B cell (primary cell): ENCODE measurements at places on chromosomes 6 and 20. TPM values are rescaled to one million over a fixed set of nuclear protein-coding genes. Genes with fewer than 3 reads are reported as not detected.

PGC gene
- polyA plus RNA-seq: not detected in 2 replicates

RAB44 gene
- 0.16 and 0.25 TPM in 2 replicates for polyA plus RNA-seq

PRND gene
- 0.03 TPM in 2 replicates for polyA plus RNA-seq

OR2H1 gene
- polyA plus RNA-seq: not detected in 2 replicates

LPA gene
- polyA plus RNA-seq: not detected in 2 replicates

BNIP5 gene
- 0.06 and 0.09 TPM in 2 replicates for polyA plus RNA-seq

GTSF1L gene
- polyA plus RNA-seq: 0.68 and 1.5 TPM in 2 replicates

DLL1 gene
- polyA plus RNA-seq: 1.6 and 3.7 TPM in 2 replicates

- no peaks in the 10 kb centered on the region for H3K27me3 ChIP-seq
- H3K36me3 ChIP-seq: no peaks in the 10 kb centered on the region
- no peak overlapping the region for H3K27ac ChIP-seq
These were observed 563.1 kb downstream of the RFPL4B start for GRCh38 chr6:112910256-112910655.

DNA sequence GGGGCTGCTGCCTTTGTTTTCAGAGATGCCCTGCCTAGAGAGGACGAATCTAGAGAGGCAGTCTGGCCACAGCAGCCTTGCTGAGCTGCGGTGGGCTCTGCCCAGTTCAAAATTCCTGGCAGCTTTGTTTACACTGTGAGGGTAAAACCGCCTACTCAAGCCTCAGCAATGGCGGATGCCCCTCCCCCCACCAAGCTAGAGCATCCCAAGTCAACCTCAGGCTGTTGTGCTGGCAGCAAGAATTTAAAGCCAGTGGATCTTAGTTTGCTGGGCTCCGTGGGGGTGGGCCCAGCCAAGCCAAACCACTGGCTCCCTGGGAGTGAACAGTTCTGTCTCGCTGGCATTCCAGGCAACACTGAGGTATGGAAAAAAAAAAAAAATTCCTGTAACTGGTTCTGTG, 970.9 kb downstream of the TBC1D32 start:
- H3K36me3 ChIP-seq: no peaks in the 10 kb centered on the region
- no peak overlapping the region for H3K4me3 ChIP-seq
- no peaks in the 10 kb centered on the region for H3K4me1 ChIP-seq
- no peak for DNase-seq

DNA sequence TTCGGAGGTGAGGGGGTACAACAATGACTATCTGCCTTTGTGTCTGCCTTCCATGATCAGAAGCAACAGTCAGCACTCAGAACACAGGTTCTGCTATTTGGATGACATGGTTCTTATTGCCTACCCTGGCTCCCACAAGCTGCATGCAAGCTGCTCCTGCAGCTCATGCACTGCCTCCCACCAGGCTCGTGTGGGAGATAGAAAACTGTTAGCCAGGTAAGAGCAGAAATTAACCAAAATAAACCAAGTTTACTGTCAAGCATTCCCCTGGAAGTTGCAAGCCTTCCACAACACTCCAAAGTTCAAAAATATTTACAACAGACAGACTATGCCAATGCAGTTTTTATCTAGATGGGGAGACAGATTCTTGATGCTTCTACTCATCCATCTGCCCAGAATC, 31.0 kb downstream of the OPRM1 start:
- H3K27me3 ChIP-seq: no peaks in the 10 kb centered on the region
- no peaks in the 10 kb centered on the region for H3K36me3 ChIP-seq
- DNase-seq: no peak
- no peak overlapping the region for H3K4me3 ChIP-seq
- no peaks in the 10 kb centered on the region for H3K4me1 ChIP-seq

DNA sequence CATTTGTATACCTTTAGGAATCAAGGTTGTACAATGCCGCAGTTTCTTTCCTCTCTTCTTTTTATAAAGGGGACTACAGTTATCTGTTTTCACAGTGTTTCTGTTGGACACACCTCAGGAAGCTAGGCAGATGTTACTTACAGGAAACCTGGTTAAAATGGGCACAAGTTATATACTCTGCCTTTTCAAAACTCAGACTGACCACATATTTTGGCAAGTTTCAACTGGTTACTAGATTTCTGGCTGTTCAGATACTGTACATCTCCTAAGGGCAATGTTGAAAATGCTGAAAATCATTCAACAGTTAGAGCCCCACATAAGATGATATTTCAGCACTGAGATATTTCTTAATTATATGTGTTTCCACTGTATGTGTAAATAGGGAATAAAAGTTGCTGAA, 92.5 kb upstream of the SLC35B3 start:
- no peaks in the 10 kb centered on the region for H3K27me3 ChIP-seq
- no peak for DNase-seq
- H3K4me3 ChIP-seq: no peak overlapping the region
- H3K36me3 ChIP-seq: no peaks in the 10 kb centered on the region
- no peak overlapping the region for H3K27ac ChIP-seq

DNA sequence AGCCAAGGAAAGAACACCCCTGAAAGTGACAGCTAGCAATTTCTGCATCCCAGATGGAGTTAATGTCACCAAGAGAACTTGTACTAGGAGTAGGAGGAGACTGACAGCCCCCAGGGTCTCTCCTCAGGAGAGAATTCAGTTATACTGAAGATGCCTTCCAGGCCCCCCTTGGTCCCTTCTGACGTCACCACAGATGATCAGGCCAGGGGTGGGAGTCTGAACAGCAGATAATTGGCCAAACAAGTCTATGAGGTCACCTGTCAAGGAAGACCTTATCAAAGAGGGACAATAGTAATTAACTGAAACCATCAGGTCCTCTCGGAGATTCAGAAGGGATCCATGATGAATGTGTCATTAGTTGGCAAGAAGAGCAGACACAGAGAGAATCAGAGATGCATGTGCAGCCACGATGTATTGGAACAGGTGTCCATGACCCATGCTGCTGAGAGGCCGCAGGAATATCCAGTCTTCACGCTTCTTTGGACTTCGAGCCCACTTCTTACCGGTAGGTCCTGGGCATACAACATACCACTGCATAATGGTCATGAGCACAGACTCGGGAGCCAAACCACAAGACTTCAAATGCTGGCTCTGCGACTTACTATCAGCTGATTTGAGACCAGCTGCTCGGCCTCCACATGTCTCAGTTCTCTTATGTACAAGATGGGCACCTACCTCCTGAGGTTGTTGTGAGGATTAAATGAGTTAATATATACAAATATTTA, 10.2 kb downstream of the TRIM10 start:
- no peak for DNase-seq
- no peaks in the 10 kb centered on the region for H3K4me1 ChIP-seq
- H3K27ac ChIP-seq: no peak overlapping the region
- no peaks in the 10 kb centered on the region for H3K27me3 ChIP-seq

DNA sequence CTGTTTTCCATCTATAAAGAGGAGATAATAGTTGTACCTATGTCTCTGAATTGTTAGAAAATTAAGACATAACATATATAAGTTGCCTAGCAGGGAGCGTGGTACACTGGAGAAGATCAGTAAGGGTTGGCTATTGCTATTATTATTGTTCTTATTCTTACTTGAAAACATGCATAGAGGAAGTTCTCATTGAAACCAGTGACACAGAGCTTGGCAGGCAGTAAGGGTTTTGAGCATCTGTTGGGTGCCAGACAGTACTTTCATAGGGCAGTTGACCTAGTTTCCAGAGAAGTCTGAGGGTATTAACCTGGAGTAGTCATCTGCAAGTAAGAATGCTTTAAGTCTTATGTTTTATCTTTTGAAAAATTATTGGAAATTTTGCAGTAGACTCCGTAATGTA, 13.3 kb upstream of the SGK1 start:
- no peak overlapping the region for H3K4me3 ChIP-seq
- H3K27me3 ChIP-seq: no peaks in the 10 kb centered on the region
- H3K36me3 ChIP-seq: no peaks in the 10 kb centered on the region

DNA sequence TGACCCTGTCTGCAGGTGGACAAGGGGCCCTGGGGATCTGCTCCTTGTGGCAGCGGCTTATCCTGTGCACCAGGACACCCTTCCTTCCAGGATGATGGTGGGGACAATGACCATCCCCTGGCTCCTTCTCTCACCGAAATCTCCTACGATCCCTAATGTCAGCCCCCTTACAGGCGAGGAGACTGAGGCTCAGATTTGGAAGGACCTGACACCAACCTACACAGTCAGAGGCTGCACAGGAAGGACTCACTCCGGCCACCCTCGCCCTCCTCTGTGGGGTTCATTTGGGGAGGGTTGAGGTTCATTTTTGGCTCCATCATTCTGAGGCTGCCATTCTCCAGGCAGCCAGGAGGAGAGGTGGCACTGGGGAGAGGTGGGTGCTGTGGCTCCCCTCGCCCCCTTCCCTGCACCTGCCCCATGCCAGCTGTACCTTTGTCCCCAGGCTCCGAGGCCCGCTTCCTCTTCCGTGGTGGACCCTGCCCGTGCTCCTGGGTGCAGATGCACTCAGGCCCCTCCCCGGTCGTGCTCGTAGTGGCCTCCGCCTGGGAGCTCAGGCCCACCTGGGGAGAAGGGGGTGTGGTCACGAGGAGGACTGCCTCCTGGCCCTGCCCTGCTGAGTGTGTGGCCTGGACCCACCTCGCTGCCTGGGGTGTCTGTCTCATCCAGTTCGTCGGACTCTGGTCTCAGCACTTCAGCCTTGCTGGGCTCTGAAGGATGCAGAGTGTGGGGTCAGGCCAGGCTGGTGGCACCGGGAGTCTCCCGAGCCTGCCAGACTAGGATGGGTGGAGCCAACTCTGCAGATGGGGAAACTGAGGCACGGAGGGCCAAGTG, 5.3 kb upstream of the CABLES2 start:
- H3K27me3 ChIP-seq: no peaks in the 10 kb centered on the region
- peaks cover 16% of the 10 kb centered on the region for H3K4me1 ChIP-seq
- DNase-seq: no peak
- no peak overlapping the region for H3K27ac ChIP-seq

DNA sequence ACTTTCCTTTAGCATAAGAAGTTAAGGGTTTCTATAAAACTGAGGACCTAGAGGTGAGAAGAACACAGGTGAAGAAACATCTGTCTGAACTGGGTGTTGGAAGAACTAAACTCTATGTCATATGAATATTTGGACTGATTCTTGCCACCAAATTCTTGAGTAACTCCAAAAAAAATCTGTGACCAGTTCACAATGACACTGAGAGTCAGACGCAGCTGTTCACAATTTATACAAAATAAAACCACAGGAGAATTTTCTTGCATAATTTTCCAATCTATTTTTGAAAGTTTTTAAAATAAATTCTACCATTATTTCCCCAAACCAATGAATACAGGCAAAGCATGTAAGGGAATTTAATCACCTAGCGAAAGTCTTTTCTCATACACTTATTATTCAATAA, 148.1 kb upstream of the TCF21 start:
- no peaks in the 10 kb centered on the region for H3K4me1 ChIP-seq
- no peaks in the 10 kb centered on the region for H3K36me3 ChIP-seq
- DNase-seq: no peak
- no peak overlapping the region for H3K4me3 ChIP-seq
- H3K27me3 ChIP-seq: no peaks in the 10 kb centered on the region

GRCh38 chr6:147510929-147511590, 2.6 kb downstream of the SAMD5 start:
- no peaks in the 10 kb centered on the region for H3K36me3 ChIP-seq
- no peak overlapping the region for H3K27ac ChIP-seq
- peaks cover 11% of the 10 kb centered on the region for H3K4me1 ChIP-seq
- peaks cover 31% of the 10 kb centered on the region for H3K27me3 ChIP-seq
- no peak for DNase-seq
- H3K4me3 ChIP-seq: no peak overlapping the region
